Posterior vena cava (tissue), 2 donors: ENCODE measurements at places on chromosomes 6 and 20.

- DNase-seq: no peak
These were observed 838.4 kb downstream of the QKI start for GRCh38 chr6:164252948-164253347.

- no peak for DNase-seq
These were observed 80.3 kb upstream of the HTR1E start for GRCh38 chr6:86856937-86857563.

GRCh38 chr6:44430326-44430725 lies 42.8 kb downstream of the CDC5L start:
- no peak for DNase-seq

DNA sequence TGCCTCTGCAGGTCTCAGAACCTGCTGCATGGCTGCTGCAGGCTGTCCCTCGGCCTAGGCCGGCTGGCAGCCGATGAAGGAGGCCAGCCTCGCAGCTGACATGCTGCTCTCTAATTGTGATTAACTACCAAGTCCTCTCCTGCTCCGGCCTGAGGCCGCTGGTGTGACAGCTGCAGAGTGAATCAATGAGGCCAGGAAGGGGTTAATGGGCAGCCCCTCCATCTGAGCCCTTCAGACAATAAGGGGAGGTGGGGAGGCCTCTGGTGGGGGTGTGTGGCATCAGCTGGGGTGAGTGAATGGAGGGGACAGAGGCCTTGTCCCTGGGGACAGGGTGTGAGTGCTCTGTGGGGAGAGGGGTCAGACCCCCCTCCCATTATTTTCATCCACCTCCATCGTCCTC lies 34.4 kb downstream of the SLC52A3 start:
- peak; percentile 65 for DNase-seq

DNA sequence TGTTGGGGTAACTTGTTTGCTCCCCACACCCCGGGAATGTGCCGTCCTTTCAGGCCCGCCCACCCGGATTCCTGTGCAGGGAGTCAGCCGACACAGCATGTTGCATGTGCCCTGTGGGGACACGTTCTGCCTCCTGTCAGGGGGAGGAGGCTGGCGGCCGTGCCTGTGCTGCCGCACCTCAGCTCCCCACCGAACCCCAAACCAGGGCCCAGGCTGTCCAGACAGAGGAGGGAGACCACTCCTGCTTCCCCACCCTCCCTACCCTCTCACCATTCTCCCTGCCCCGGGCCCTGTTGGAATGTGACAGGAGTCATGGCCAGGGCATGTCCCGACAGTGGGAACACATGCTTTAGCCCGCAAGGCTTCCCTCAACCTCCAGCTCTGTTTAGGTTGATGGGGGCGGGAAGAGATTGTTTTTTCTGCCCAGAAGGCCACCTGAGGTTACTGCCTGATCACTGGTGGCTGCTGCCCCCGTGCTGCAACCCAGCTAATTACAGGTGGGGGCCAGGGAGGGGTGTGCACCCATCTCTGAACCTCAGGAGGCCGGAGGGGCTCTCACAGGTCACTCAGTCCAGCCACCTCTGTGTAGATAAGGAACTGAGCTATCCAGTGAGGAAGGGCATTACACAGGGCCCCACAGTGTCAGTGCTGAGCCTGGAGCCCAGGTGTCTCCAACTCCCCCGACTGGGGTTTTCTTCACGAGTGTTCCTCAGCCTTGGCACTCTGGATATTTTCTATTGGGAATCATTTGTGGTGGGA lies 13.6 kb downstream of the LRRC73 start:
- DNase-seq: no peak

DNA sequence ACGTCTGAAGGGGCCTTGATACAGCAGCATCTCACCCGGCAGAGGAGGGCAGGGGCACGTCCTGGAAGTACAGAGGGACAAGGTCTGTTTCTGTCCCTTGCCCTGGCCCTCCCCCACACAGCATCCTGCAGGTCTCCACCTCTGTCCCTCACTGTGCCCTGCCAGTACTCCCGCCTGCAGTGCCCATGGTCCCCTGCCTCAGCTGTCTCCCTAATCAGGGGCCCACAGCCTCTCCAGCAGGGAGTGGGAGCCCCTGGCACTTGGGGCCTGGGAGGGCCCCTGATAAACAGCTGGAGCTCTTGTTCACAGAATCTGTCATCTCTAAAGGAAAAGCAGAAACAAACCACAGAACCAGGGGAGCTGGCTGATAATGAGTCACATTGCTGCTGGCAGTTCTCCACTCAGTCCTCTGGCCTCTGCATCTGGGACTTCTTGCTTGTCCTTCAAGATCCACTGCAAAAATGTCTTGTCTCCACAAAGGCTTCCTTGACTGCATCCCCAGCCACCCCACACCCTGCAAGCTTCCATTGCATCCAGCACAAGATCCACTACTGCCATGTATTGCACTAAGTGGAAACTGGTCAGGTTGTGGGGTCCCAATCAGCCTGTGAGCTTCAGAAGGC lies 33.2 kb upstream of the TAF8 start:
- peak; percentile 10 for DNase-seq

DNA sequence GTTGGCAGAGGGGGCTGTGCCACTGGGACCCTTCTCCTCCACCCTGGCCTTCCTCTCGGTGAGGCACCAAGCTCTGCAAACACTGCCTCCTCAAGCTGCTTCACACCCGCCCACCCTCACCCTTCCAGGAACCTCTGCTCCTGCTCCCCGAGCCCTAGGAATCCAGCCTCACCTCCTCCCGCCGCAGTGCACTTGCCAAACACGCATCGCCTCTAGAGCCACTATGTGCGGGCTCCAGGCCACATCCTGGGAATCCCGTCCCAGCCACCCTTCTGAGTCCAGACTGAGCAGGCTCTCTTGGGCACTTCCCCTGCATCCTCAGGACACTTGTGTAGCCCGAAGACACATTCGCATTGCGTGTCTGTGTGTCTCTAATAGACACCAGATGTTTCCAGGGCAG lies 18.5 kb downstream of the PSMG4 start:
- peak; percentile 77 for DNase-seq

- DNase-seq: no peak
These were observed 268.9 kb upstream of the HS3ST5 start for GRCh38 chr6:114611696-114612095.

DNA sequence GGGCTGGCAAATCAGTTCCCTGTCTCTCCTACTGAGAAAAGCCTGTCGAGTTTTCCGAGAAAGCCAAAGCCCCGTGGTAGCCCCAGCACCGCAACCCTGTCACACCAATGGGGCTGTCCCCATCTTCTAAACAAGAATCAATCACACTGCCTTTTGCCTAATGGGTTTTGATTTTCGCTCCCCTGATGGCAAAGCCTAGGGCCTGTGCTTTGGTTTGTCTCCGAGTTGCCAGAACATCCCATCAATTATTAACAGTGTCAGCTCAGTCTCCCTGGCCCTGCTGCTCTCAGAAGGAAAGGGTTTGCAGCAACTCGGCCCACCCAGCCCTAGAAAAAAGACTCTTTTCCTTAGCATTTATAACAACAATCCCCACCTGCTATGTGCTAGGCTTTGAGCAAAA lies 4.2 kb downstream of the KCNB1 start:
- DNase-seq: no peak

DNA sequence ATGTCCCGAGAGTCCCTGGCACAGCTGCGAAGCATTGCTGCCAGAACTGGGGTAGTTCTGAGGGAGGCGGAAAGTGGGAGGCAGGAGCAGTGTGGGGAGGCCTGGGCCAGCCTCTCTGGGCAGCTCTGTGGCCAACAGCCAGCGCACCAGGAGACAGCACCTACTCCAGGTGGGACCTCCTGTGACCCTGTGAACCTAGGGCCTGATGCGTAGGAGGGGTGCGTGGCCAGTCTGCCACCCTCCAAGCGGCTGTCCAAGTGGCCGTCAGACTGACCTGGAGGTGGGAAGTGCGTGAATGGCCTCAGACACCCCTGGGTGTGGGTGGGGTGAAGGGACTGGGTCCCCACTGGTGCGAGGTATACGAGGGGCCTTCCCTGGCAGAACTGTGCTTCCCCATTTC lies 15.5 kb downstream of the SS18L1 start:
- DNase-seq: no peak

DNA sequence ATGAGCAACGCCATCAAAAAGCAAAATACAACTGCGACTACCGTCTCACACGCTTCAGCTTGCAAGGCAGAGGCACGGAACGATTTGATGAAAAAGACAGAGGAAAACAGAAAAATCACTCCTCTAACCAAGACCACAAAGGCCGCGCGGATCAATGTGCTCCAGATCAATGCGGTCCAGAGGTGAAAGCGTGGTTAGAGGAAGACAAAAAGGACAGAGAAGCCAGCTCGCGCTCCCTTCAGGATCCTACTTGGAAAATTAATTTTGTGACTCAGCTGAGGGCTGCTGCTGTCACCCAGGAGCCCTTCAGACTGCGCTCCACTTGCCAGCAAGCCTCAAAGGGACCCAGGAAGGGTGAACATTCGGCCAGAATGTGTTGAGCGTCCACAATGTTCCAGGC lies 140.2 kb upstream of the RPS6KA2 start:
- DNase-seq: no peak

DNA sequence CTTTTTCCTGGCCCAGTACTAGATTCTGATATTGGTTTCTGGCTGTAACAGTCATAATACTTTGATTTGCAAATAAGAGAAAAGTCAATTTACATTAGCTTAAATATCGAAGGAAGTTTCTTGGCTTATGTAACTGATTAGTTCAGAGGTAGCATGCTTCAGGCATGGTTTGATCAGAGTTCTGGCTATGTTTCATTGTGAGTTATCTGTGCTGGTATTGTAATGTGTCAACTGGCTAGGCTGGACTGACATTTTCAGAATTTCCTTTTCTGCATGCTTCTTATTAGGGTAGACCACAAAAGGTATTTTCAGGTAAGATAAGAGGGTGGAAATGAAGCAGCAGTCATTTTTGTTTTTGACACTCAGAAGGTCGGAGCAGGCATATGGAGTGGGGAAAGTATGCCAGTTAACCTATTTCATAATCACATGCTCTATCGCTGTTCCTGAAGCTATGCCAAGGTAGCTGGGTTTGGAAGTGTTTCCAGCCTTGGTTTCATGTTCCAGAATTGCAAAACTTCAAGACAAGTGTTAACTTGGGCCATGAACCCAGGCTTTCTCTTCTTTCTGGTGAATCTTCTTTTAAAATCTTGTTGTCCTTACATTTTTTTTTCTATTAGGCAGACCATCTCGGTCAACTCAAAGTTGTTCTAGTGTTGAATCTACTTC lies 244.9 kb downstream of the DHX35 start:
- no peak for DNase-seq

- DNase-seq: no peak
These were observed 105.0 kb downstream of the FIG4 start for GRCh38 chr6:109795994-109796555.

GRCh38 chr20:52201395-52201794 lies 9.8 kb upstream of the ZFP64 start:
- DNase-seq: no peak

GRCh38 chr20:2690213-2690612 lies 2.4 kb upstream of the EBF4 start:
- no peak for DNase-seq

DNA sequence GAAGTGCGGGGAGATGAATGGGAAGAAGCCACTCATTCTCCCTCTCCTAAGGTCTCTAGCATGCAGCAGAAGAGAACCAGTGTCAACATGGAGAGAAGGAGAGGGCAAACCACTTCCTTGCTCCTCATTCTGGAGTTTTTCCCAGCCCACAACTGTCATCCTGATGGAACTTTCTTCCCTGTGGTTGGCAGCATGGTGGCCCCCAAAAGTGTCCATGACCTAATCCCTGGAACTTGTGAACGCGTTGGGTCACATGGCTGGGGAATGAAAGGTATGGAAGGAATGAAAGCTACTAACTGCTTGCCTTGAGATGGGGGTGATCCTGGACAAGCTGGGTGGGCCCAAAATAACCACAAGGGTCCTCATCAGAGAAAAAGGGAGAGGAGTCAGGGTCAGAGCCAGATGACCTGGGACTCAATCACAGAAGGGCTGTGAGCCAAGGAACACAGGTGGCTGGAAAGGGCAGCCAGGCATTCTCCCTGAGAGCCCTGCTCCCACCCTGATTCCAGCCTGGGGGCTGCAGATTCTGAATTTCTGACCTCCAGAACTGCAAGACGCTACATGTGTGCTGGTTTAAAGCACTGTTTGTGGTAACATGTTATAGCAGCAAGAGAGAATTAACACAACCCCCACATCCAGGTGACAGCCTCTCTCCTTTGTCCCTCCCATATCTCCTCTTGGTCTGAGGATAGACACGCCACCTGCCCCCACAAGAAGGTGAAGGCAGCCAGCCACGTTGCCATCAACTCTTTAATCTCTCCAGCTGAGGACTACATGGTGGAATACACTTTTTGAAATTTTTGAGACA lies 63.2 kb downstream of the PYGB start:
- peak; percentile 78 for DNase-seq

- DNase-seq: no peak
These were observed 2.5 kb upstream of the PTPRT start for GRCh38 chr20:43191946-43192863.

GRCh38 chr6:133343220-133343619 lies 102.1 kb downstream of the EYA4 start:
- no peak for DNase-seq

GRCh38 chr6:5619249-5619648 lies 357.9 kb downstream of the FARS2 start:
- no peak for DNase-seq

DNA sequence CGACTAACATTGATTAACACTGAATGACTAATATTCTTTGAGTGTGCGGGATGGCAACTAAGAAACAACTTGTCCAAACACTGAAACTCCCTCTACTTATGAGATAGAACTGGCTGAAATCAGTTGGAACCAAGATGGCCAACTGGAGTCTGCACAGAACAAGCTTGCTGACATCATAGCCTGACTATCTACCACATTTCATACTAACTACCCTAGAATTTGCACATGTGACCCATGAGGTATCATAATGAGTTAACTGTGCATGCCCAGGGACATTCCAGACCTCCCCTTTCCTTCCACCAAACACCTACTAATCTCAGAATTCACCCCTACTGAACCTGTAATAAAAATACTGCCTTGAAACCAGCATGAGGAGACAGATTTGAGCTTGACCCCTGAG lies 43.2 kb downstream of the PHIP start:
- DNase-seq: no peak

GRCh38 chr6:105935416-105935815 lies 150.7 kb upstream of the PRDM1 start:
- DNase-seq: no peak

GRCh38 chr6:45175272-45175671 lies 152.9 kb upstream of the RUNX2 start:
- DNase-seq: no peak

DNA sequence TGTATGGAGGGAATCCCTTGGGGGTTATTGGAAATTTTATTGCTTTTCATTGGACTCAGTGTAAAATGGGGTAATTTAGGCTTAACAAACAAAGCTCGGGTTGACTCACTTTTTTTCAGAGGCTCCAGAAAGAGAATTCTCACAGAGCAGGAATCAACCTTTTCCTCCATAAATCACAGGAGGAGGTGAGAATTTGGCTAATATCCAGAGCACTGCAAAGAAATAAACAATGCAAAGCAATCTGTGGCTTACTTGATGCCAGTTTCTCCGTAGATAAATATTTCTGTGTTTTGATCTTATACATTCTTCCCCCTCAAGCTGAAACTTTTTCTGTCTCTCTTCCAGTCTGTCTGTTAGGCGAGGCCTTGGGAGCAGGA lies 176.6 kb downstream of the TSHZ2 start:
- DNase-seq: no peak

GRCh38 chr20:24781418-24781980 lies 167.6 kb upstream of the CST7 start:
- DNase-seq: peak; percentile 78
